ENCODE measurements at places on chromosomes 7 and 10.

DNA sequence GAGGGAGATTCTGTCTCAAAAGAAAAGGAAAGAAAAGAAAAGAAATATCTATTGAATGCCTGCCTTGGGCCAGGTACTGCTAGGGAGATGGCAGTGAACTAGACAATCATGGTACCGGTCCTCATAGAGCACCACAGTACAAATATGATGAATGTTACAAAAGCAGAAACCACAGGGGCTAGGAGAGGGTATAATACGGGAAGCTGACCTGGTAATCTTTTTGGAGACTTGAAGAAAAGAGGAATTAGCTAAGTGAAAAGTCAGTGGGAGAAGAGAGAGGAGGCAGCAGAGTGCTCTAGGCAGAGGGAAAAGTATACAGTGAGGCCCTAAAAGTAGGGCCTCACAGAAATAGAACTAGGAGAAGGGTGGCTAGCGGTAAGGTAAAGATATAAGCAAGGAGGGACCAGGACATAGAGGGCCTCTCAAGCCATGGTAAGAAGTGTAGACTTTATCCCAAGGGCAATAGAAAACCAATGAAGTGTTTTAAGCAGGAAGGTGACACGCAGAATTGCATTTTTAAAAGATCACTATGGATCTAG, 42.8 kb upstream of the WNT8B start:
- no peak for DNase-seq

DNA sequence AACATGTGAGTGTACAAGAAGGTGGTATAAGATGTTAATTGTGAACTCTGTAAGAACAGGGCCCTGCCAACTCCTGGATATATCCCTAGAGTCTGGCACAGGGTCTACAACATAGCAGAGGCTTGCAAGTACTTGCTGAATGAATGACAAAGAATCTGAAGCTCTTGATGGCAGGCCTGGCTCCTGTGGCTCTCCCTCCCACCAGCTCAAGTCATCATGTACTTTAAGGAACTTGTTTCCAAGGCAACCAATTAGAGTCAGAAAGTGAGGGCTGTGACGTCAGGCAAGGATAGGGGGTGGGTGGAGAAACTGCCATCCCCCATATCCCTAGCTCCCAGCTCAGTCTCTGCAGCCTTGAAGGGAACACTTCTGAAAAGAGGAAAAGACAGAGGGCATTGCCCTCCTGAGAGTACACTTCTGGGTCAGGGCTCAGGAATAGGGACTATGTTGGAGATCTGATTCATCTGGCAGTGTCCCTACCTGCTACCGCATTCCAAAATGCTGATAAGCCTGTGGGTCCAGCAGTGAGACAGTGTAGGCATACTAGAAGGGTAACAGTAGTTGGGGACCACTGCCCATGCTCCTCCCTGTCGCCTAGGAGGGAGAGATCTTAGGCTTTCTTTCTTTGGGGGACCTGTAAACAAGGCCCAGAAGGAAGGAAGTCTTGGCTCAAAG, 34.6 kb upstream of the BTRC start:
- DNase-seq: no peak

- no peak for DNase-seq
These were observed 62.7 kb downstream of the DNAJC12 start for GRCh38 chr10:67775279-67775678.

GRCh38 chr7:110754649-110755048, 336.3 kb upstream of the LRRN3 start:
- no peak for DNase-seq

GRCh38 chr7:130207642-130208041, at the start of gene SSMEM1:
Gene SSMEM1 (plus strand): TSS chr7:130207860. CDS start chr7:130207911, 51 bp downstream.
- no peak for DNase-seq

DNA sequence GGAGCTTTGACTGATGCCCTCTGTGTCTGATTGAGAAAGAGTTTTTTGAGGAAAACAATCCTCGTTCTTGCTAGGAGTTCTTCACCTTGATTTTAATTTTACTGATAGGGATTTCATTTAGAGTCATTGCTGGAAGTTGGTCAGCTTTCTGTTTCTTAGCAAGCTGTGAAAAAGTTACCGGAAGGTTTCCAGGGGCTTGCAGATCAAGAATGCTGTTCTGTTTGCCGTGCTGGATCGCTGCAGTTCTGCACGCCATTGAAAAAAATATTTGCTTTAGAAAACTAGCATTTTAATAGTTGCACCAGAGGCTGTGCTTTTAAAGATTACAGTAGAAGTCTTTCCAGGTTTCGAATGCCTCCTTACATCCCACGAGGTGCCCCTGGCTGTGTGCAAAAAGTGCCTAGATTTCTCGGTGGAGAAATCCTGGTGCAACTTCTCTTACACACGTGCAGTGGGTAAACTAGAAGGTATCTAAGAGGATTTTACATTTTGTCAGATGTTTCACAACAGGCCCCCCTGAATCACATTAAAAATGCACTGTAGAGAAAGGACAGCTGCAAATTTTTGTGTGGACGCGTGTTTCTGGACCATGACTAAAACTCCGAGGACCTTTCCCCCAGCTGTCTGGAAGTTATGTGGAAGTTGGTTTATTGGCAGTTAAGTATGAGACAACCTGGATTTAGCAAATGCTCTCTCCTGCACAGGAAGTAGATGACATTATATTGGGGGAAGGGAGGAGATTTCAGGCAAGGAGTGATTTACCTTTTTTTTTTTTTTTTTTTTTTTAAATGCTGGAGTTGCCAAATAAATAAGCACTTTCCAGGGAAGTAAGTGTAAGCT, 5.8 kb downstream of the TCF7L2 start:
- no peak for DNase-seq

GRCh38 chr10:53135897-53136253, 363.3 kb upstream of the MBL2 start:
- no peak for DNase-seq

GRCh38 chr10:6173203-6173602, 29.5 kb upstream of the PFKFB3 start:
- DNase-seq: no peak

GRCh38 chr10:90960355-90960814, 39.5 kb upstream of the ANKRD1 start:
- DNase-seq: no peak

All from left colon (tissue), 2 donors.